ENCODE measurements at places on chromosomes 12 and 14.

GRCh38 chr14:96213871-96214465, 9.3 kb downstream of the BDKRB2 start:
- no peak for DNase-seq

DNA sequence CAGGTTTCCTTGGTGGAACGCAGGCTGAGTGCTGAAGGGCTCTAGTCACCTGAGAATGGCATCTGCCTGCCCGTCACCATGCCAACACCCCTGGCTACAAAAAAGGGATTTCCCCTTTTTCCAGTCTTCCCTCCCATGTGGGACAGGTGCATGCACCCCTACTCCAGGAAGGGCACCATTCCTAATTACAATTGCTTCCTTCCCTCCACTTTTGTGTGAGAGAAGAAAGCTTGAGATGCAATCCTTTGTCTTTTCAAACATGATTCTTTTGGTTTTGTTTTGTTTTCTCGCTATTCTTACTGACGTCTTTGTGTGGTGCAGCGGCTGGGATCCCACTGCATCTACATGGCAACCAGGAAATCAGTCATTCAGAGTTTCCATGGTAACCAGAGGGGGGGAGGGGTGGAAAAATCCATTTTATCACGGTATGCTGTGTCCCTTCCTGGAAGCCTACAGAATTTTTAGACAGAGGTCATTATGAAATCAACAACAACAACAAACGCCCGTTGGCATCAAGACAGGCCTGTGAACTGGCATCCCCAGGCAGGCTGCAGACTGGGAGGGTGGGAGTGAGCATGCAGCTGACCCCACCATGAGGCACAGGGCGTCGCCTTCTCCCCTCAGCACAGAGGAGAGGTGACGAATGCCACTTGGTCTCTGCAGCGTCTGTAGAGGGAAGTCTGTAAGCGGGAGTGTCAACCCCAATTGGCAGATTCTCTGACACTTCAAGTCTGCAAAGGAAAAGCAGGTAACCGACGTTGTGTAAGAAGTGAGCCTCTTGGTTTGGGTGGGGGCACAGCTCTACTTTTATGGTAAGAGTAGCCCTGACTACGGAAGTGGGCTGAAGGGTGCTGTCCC, 13.6 kb upstream of the GNG2 start:
- peak; percentile 68 for DNase-seq

- DNase-seq = peak; percentile 44
These were observed 14.6 kb upstream of the RBM19 start for GRCh38 chr12:113980537-113981337.

DNA sequence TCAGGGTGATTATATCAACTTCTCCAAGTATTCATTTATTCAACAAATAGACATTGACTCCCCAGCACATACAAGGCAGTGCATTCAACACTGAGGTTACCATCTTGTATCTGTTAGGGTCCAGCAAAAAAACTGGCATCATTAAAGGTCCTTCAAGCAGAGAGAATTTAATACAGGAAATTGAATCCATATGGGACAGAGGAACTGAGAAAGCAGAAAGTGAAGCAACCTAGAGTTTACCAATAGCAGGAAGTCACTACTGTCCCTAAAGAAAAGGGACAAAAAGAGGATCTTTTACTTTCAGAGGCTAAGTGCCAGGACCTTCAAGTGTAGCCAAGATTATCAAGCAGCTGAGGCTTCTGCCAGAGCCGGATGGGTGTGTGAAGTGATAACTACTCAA, 237.8 kb upstream of the TBX3 start:
- no peak for DNase-seq

GRCh38 chr14:67599698-67600561, at the start of gene PIGH:
TSS of gene PIGH (minus strand) at chr14:67600268. CDS start at chr14:67600203, 65 bp downstream.
- DNase-seq = peak; percentile 94

DNA sequence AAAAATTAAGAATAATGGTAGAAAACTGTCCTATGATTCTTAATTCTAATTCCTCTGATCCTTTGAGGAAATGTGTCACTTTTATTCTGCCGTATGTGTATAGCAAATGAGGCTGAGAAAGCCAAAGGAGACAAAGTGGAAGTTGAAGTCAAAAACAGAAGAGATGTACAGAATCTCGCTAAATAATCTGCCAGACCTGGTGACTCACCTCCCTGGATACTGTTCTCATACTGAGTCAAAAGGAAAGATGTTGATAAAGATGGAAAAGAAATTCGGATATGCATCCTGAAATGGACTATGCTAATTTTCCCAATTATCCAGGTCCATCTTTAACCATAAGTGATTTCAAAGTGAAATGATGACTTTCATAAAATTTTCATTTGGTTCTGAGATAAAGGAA, 92.5 kb downstream of the DUSP6 start:
- DNase-seq = no peak

DNA sequence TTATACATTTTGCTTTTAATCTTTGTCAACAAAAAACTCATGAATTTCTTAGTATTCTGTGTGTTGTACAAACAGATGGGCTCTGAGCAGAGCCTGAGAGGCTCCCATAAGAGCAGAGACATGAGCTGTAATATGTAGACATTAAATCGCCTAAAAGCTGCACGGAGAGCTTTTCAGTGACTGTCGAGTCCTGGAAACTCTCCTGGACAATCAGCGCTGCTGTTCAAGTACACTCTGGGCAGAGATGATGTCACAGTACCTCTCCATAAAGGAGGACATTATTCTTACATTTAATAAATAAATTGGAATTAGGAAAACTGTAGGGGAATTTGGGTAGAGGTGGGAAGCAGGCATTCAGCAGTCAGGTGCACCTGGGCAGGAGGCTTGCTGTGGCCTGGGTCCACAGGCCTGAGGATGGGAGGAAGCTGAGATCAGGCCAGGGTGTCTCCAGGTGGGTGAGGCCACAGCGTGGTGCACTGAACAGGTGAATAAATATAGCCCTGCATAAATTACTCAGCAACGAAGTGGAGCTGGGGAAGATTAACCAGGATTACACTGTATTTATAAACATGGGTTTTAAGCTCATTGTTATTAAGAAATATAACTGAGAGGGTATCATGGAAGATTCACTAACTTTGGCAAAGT, 13.3 kb upstream of the TCL1A start:
- no peak for DNase-seq

DNA sequence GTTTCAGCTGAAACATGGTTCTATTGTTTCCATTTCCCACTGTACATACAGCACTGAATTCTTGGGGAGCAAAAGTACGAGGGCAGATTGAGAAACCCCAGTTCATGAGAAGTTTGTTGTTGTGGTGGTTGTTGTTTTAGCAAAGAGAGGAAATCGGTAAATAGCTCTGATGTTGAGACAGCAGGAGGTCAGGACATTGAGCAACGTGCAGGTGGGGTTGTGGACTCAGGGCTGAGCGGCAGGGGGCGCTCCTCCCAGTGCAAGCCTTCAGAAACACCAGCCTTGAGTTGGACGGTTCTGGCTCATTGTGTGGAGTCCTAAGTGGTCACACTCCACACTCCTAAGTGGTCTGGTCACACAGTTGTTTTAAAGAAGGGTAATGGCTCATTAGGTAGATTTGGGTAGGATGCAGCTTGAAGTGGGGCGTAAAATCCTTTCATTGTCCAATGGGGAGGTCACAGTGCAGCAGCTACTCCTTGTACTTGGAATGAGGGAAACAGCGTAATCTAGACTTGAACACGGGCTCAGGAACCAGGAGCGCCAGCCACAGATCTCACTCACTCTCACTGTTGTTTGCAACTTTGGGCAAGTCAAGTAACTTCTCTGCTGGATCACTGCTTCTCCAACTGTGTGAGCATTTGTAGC, 14.5 kb upstream of the PWP1 start:
- DNase-seq = no peak

- no peak for DNase-seq
These were observed 467.8 kb downstream of the MDGA2 start for GRCh38 chr14:47207617-47208016.

GRCh38 chr14:73723406-73723796, 9.2 kb upstream of the PNMA1 start:
- no peak for DNase-seq

- DNase-seq = no peak
These were observed 67.1 kb downstream of the IFNG-AS1 start for GRCh38 chr12:68056300-68056699.

DNA sequence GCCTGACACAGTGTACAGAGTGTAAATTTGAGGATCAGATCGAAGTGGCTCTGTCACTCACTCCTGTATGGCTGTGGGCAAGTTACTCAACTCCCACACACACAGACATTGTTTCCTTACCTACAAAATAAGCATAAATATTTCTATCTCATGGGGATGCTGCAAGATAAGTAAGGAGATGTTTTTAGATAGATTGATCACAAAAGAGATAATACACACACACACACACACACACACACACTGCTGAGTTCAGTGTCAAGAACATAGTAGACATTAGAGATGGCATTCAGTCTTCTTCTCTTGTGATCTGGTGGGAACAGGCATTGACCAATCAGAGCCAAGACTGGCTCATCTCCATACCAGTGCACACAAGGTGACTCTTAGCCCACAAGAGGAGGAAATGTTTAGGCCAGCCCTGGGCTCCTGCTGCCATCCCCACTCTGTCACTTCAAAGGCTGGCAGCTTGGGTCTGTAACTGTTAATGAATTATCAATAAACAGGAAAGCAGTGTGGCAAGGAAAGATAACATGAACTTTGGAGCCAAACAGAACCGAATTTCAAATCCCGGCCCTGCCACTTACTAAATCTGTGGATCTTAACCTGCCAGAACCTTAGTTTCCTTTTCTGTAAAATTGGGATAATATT, 3.4 kb upstream of the RNASE8 start:
- no peak for DNase-seq

DNA sequence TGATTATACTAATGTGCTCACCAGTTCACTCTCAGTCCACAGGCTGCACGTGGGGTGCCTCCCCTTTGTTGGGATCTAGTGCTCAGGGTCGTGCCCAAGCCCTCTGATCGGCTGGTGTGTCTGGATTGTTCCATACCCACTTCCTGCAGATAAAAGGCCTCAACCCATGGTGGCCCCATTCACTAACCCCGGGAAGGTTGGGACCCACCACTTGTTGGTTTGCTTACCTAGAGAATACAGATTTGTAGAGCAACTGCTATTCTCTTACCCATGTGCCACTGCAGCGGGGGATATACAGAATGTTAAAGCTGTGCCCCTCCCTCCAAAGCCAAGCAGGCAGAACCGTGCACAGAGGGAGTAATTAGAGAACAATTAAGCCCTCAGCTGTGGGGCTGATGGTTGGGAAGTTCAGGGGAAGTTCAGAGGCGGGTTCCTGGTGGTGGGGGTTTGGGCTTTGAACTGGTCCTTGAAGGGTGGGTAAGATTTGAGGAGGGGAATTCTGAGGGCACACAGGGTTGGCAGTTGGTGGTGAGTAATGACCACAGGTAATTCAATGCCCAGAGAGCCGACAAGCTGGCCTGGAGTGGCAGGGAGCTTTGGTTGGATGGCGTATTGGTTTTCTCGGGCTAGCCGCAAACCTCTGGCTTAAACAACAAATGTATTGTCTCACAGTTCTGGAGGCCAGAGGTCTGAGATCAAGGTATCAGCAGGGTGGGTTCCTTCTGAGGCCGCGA, 68.8 kb downstream of the ADCK1 start:
- no peak for DNase-seq

DNA sequence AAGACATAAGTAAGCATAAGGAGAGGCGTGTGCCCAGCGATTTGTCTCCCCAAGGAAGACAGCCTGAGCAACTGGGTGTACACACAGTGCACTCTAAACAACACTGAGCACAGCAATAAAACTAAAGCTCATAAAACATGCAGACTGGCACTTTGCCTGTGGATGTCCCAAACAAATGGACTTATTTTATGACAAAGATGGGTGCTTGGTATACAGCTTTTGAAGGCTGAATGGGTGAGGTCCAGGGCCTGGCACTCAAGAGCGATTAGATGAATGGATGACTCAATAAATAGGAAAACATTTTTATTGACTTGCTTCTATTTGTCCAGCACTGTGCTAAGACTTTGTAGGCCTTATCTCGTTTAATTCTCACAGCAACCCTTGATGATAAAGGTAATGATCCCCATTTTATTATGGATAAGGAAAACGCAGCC, 28.5 kb downstream of the LGMN start:
- no peak for DNase-seq

DNA sequence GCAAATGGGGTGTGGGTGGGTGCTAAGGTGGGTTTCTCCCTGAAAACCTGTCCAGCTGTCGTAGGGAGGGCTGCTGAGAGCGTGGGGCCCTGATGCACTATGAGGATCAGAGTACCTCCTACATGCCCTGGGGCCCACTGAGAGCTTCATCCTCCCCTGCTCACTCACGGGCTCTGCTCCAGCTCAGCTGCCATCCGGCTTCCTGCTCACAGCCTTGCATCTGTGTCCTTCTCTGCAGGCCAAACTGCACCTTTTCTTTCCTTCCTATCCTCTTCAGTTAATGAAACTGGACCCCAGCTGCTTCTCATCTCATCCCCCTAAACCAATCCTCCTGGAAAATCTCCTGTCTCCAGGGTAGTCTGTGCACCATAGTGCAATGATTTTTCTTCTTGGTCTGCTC, 22.2 kb upstream of the GPRC5D start:
- no peak for DNase-seq

GRCh38 chr14:20382526-20382925, 30.8 kb downstream of the TEP1 start:
- DNase-seq = no peak

- no peak for DNase-seq
These were observed 341.6 kb downstream of the EMP1 start for GRCh38 chr12:13538136-13538535.

GRCh38 chr12:113846883-113847755, 119.0 kb downstream of the RBM19 start:
- DNase-seq = no peak

- peak; percentile 76 for DNase-seq
These were observed 36.8 kb upstream of the PLEKHG6 start for GRCh38 chr12:6273541-6274230.

- no peak for DNase-seq
These were observed 10.6 kb downstream of the CHST11 start for GRCh38 chr12:104467346-104467837.

DNA sequence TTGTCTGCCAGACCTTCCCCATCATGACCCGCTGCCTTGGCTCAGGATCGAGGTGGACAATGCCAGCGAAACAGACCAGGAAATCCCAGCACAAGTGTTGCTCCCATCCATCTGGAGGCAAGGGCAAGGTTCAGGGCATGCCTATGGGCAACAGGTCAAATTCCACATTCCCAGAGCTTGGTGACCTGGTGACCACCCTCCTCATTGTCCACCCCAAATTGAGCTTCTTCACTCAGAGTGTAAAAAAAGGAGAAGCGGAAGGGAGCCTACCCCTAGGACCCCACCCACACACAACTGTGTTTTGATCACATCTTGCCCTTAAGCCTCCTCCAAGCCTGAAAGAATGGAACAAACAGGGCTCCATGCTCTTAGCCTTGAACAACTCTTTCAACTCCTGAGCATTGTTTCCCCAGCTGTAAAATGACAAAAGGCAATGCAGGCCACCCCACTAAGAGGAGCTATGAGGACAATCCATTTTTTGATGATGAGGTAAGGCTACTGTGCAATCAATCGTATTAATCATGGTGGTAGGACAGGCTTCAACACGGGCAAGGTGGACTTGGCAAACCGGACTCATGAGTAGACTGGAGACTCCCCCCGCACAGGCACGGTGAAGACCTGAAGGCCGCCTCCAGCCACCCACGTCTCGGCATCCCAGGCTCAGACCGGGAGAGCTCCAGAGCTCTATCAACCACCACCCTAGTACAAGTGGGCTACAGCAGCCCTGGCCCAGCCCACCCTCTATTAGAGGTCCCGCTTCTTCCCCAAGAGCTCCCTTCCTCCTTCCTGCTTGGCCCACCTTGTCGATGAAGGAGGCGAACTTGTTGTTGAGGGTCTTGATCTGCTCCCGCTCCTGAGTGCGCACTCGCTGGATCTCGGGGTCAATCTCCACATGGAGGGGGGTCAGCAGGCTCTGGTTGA, 866 bp downstream of the KRT79 start:
- DNase-seq = no peak

- DNase-seq = peak; percentile 92
These were observed 5.3 kb upstream of the ACACB start for GRCh38 chr12:109110988-109111495.

GRCh38 chr12:126843915-126844669, 1422.9 kb upstream of the TMEM132C start:
- DNase-seq = no peak
